Activated T-cell treated with anti-CD3 and anti-CD28 coated beads for 48 hours (primary cell): ENCODE measurements at places on chromosomes 7 and 10.

GRCh38 chr7:159207951-159208350 is 63.3 kb upstream of the VIPR2 start:
- DNase-seq, result no peak

GRCh38 chr7:26508917-26509316 is 217.3 kb downstream of the SNX10 start:
- no peak for DNase-seq

- no peak for DNase-seq
Observed at GRCh38 chr7:41621953-41622831, 80.7 kb downstream of the INHBA start.

DNA sequence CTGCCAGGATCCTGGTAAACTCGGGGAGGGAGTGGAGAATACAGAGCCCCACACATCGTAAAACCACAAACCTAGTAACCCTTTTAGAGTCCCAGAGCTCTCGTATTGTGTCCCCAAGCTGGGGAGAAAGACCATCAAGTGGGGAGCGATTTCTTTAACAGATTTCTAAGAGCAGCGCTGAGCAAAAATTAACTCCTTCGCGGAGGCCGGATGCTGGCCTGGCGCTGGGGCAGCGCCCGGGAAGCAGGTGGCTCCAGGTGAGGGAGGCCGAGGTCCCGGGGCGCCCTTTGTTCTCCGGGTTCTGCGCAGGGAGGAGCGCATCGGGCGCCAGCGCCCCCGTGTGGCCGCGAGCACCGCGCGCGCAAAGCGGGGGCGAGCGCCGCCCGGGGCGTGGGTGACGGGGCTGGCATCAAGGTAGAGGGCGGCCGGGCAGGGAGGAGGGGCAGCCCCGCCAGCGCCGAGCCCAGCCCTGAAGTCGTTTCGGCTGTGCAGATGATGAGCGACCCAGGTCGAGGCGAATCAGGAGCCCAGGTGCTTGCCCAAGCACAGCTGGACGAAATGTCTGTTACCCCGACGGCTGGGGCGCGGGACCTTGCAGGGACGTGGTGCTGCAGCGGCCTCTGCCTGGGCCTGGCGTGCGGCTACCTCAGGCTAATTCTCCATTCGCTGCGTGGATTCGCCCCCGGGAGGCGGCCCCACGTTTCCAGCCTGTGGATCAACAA is 10.4 kb upstream of the FGFR2 start:
- DNase-seq, result peak; percentile 54

- DNase-seq, result no peak
Observed at GRCh38 chr10:15324611-15325010, 46.5 kb downstream of the FAM171A1 start.

DNA sequence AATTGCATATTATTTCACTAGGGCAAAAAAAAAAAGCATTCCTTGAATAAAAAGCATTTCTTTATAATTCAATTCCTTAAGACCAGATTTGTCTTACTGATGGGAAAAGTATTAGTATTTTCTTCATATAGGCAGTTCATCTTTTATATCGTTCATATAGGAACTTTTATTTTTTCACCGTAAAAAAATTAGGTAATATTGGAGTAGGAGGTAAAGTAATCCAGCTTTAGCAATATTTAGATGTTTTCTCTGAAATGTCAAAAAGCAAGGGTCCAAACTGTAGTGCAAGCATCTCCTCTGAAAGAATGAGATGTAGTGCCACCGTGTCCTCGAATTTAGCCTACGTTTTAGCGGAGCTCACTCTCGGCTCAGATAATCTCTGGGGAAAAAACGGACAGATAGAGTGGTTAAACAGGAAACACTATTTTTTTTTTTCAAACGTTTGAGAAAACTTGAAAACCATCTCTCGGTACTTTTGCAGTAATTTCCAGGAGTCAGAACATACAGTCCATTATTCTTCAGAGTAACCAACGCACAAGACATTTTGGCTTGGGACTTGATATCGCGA is 5.5 kb upstream of the SPAG6 start:
- DNase-seq, result no peak

DNA sequence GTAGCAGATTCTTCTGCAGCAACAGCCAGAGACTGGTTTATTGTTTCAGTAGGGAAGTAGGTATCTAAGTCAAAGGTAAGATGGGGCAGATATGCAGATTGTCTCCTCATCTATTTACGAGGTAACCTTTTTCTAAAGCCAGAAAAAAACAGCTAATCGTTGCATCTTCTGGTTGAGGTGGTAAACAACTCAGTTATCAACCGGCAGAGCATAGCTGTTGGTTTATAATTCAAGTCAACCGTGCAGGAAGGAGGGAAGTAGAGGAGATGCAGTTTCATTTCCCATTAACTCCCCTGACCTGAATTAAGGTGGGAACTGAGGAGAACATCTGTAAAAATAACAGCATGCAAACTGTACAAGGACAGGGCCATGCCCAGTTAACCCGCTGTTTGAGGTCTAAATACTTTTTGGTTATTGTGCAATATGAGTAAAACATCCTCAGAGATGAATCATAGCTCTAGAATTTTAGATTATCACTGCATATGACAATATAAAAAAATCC is 156.5 kb upstream of the ITGB1 start:
- no peak for DNase-seq

DNA sequence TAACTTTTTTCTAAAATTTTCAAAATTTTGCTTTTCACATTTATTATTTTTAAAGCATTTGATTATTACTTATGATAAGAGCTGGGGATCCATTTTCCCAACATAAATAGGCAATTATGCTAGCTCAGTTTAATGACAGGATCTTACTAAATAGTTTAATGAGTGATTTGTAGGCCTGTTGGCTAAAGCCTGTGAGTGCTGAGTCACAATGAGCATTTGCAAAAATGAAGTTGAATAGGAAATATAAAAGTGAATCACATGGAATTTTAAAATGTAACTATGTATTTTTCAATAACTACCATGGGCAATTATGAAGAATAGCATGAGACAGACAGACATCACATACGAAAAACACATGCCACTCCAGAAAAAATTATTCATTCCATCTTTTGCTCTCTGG is 45.1 kb upstream of the ZPBP start:
- DNase-seq, result no peak

DNA sequence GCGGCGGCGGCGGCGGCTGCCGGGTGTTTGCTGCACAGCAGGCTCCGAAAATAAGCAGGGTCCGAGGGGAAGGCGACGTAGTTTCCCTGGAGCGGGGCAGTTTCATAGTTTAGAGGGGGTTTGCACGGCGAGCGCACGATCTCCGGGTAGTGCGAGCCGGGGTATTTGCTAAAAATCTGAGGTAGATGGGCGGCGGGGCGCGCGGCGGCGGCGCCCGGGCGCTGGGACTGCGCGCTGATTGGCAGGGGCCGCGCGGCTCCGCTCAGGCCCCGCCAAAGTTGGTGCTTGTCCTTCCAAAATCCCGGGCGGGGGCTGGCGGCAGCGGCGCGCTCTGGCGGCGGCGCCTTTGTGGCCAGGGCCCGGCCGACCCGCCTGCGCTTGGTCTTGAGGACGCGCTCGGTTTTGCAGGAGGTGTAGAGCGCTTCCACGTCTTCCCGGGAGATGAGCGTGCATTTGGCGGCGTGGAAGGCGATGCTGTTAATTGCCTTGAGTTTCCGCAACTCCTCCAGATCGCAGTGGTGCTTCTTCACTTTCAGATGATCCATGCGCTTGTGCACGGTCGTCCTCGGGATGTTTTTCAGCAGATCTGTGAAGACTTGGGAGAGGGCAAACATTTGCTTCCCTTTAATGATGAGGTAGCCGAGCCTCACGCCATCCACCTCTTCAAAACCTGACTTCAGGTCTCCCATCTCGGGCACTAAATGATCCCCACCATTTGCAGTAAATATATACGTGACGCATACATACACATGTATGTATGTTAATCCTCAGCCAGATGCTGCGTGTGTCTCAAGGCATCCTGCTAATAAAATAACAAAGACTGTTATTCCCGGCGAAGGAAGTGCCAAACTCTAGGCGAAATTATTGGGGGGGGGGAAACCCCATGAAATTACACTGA is 8.1 kb downstream of the SKIDA1 start:
- peak; percentile 41 for DNase-seq

- peak; percentile 24 for DNase-seq
Observed at GRCh38 chr10:128062881-128063563, 63.2 kb downstream of the MKI67 start.

DNA sequence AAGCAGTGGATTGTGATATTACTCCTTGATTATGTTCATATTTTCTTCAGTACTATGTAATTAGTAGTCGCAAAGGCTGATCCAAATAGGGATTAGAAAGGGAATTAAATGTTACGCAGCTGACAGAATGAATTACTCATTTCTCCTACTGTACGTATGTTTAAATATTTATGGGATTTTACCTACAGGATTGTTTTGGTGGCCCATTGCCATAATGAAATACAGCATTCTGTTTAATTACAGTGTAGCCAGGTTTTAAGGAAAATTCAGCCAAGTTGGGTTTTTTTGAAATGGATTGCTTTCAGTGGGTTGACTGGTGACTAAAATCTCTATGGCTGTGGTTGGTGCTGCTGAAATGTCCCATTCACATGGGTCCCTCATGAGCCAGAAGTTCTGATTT is 197.7 kb upstream of the GRB10 start:
- no peak for DNase-seq

GRCh38 chr7:115475761-115476385 is 554.0 kb downstream of the MDFIC start:
- DNase-seq, result no peak
